ENCODE measurements at places on chromosomes 2 and 18.

GRCh38 chr2:155866477-155866876 lies 466.0 kb downstream of the NR4A2 start:
- DNase-seq = no peak

DNA sequence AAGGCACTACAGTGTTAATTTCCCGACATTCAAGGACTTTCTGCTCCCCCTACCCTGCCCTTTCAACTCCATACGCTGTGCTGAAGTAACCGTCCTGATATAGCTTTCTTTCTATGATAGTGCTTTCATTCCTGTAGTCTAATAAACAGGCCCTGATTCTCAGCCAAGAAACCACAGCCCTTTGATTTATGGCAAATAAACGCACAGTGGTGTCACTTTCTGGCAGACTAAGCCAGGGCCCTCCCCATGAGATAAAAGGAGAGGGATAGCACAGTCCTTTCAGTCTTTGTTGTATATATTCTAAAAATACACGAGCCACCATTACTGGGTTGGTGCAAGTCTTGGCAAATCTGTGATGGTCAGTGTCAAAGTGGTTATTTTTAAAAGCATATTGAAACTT lies 291.2 kb downstream of the ALPK2 start:
- DNase-seq = no peak

DNA sequence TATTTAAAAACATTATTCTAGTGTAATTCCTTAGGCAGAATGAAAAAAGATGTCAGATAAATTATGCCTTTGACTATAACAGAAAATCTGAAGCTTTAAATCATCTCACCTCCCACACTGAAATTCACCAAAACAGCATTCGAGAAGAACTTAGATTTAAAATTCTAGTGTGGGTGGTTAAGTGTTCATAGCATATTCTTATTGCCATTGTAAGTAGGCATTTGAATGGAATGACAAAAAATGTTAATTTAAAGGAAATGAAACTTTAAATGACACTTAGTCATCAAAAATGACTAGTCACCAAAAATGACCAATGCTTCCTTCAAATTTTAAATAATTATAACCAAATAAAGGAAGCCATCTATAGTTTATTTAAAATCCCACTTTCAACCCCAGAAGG lies 7.0 kb upstream of the ZNF407 start:
- no peak for DNase-seq

DNA sequence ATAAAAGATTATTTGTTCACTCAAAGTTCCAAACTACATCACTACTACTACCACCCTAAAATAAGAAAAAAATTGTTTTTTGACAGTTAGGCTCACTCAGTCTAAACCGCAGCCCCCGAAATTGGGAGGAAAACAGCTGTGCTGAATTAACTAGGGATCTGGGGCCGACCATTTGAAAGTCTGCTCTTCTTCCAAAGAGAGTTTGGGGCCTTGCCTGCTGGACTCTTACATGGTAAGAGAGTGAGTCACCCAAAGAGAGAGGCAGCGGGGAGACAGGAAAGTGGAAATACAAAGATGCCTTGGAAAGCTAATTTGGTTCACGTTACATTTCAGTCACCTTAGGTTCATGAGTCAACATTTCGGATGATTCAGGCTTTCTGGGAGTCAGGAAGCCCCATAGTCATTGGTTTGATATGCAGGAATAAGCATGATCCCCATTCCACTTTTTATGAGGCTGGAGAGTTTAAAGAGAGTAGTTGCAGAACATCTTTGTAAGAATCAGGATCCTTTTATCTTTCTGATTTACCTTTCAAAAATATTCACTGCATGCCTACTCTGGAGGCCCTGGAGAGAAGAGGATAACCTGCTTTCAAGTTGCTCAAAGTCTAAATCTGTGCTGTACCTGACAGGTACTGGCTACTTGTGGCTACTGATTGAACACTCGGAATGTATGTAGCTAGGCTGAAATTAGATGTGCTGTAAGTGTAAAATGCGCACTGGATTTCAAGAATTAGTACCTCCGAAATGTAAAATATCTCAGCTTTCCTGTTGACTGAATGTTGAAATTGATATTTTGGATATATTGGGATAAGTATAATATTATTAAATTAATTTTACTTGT lies 995 bp upstream of the RTN4 start:
- DNase-seq = no peak

- DNase-seq = no peak
These were observed 76.4 kb downstream of the SPATS2L start for GRCh38 chr2:200382874-200383273.

DNA sequence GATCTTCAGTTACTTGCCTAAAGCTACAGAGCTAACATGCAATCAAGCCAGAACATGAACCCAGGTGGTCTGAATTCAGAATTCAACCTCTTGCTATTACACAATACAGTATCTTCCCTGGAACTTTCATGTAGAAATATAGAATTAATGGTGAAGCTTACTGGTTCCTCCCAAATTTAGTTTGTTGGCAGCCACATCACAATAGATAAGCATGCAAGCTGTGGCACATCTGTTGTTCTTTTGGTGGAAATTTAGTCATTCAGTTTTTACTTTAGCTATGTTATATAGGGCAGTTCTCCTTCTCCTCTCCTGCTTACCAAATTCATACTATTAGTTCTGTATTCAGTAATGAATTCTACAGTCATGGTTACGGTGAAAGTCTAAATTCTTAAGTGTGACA lies 101.0 kb upstream of the RNF152 start:
- DNase-seq = no peak

DNA sequence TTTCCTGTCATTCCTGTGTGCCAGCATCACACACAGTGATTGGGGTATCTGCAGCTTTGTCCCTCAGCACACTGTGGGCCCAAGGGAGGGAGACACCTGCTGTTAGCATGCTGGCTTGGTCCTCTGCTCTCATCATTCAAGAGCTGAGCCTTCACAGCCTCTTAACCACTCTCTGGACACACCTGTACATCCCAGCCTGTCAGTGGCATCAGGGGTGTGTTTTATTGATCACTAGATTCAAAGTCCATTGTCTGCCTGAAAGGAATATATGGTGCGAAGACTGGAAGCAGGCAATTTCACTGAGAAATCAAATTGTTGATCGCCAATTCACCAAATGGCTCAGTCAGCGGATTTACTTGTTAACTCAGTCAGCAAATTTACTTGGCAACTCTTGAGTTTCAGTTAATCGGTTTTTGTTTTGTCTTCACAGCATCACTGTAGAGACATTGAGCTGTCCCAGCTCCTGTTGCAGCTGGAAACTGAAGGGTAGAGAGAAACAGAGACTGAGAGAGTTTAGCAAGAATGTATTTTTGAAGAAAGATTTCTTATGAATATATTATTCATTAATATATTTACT lies 56.3 kb upstream of the TMEM200C start:
- no peak for DNase-seq

- no peak for DNase-seq
These were observed 28.3 kb downstream of the WNT10A start for GRCh38 chr2:218908721-218909619.

GRCh38 chr2:176419591-176420071 lies 150.4 kb downstream of the MTX2 start:
- DNase-seq = no peak

DNA sequence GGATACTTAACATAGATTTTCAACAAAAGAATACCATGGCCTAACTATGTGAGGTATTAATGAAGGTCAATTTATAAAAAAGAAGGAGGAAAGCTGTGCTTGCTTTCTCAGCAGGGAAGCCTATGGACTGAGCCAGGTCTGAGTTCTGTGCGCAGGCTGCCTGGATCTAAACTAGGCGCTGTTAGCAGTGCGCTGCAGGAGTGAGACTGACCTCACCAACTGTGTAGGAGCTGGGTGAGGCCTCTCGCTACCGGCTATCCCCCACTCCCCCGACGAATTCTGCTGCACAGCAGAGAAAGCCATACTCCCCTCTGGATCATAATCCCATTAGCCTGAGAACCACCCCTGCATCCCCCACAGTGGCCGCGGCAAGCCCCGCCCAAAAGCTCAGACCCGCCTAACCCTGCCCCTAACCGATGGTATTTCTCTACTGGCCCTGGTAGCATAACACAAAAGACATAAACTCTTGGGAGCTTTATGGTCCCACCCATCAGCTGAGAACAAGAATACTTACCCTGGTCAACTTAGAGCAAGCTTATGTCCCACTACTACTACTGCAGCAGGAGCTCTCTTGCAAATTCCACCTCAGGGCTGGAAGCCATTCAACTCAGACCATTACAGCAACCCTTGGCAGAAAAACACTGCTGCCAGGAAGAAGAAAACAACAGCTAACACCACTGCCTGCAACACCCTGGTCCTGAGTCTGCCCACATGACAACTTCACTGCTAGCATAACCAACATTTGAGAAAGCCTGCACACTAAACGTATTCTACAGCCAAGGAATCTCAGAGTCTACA lies 28.0 kb downstream of the SULT1C2 start:
- no peak for DNase-seq

GRCh38 chr18:73509460-73509859 lies 638.2 kb downstream of the FBXO15 start:
- no peak for DNase-seq

GRCh38 chr2:100905132-100905805 lies 85.3 kb downstream of the NPAS2 start:
- no peak for DNase-seq

GRCh38 chr2:16613539-16614011 lies 52.1 kb downstream of the CYRIA start:
- no peak for DNase-seq

- DNase-seq = no peak
These were observed 99.1 kb downstream of the PTGR3 start for GRCh38 chr18:75109819-75110218.

GRCh38 chr18:9737472-9738121 lies 29.5 kb downstream of the RAB31 start:
- DNase-seq = no peak

DNA sequence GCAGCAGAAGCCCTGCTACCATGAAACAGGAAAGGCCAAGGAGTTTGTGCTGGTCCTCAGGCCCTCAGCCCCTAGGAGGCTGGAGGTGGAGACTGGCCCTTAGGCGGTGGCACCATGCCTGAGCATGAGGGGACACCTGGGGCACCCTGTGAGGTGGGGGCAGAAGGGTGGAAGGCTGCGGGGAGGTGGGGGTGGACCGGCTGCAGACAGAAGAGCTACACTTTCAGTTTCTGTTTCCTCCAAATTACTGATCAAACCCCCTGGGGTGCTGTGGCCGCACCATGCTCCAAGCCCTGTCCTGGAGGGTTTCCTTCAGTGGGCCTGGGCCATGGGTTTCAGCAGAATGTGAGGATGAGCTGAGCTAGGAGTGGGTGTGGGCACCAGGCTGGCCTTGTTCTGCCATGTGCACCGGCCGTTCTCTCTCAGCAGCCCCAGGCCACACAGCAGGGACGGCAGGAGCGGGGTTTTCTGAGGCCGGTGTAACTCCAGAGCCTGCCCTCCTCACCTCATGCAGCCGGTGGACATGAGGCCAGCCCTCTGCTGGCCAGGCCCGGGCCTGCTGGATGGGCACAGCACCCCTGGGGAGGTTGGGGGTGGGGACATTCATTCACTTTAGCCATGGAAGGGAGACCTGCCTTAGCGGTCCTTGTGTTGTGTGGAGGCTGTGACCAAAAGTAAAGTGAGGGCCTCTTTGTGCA lies 51.5 kb downstream of the PLEKHB2 start:
- no peak for DNase-seq

DNA sequence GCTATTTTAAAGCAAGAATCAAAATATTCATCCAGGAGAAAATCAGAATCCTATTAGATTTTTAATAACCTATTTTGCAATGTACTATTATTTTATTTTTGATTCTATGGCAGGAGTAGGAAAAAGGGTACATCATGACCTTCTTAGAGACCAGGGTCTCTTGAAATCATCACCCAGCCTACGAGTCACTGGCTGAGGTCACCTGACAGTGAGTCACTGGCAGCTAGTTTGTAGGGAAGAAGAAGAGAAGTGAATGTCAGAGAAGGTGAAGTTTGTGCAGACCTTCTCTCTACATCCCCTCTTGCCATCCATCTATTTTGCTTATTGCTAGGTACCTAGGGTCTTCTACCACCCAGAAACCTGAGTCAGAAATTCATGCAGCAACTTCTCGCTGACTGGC lies 144.2 kb downstream of the ALK start:
- DNase-seq = no peak

DNA sequence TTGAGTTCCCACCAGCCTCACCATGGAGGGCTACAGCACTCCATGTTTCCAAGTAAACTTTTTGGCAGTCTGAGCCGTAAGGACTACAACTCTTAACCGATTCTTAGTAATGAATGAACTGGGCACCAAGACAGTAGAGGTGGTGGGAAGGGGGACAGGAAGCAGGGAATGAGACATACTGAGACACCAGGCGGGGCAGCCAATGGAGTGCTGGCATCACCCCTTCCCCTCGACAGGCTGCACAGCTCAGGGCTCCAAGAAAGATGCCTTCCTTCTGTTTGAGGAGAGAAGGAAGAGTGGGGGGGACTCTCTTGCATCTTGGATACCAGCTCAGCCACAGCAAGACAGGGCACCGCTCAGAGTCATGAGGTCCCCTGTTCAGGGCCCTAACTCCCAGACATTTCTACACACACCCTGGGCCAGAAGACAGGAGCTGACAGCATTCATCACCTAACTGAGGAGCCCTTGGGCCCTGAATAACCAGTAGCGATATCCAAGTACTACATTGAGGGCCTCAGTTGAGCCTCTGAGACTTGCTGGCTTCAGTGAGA lies 45.2 kb downstream of the USP34 start:
- DNase-seq = no peak

- no peak for DNase-seq
These were observed 11.8 kb downstream of the TBR1 start for GRCh38 chr2:161427664-161428587.

DNA sequence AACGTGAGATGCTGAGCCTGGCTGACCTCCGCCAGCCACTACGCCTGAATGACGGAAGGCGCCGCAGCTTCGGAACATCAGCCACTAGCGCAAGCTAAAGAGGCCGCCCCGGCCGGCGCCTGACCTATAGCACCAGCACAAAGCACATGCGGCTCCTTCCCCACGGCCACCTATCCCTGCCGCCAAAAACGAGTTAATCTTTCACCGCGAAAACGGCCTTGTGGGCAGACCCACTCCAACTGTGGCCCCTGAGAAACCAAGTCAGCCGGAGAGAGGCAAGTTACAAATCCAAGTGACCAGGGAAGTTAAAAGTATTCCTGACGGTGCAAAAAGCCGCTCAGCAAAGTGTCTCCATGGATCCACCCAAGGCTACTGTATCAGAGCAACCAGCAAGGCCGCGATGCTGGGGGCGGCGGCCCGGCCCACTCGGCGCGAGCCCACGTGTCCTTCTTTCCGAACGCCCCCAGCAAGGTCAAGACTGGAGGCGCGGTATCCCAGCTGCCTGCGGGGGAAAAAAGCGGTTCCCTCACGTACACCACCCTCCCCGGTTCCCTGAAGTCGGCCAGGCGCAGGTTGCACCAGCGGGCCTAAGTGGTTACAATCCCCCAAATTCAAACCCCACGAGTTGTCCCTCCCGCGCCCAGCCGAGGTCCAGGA lies 575 bp downstream of the HSPD1 start:
- DNase-seq = no peak

- peak; percentile 64 for DNase-seq
These were observed 670.7 kb downstream of the ERBB4 start for GRCh38 chr2:211867845-211868451.

DNA sequence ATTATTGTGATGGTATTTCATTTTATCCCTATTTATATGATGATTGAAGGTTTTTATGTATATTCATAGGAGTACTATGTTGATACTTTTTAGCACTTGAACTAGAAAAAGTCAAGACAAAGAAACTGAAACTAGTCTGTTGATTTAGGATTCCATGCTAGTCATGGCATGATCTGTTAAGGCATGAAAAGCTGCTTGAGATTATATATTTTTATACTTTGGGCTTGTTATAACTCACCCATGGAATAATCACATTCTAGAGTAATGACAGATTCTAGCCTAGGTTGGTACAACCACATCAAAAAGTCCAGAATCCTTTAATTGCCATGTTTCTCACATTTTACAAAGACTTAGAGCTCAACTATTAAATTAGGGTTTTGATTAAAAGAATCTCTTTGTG lies 472.6 kb upstream of the CELF4 start:
- no peak for DNase-seq
